NCI-H2081 treated with DMSO at 0.1 percent for 48 hours (cell line): ENCODE measurements at places on chromosomes 6 and 20.

DNA sequence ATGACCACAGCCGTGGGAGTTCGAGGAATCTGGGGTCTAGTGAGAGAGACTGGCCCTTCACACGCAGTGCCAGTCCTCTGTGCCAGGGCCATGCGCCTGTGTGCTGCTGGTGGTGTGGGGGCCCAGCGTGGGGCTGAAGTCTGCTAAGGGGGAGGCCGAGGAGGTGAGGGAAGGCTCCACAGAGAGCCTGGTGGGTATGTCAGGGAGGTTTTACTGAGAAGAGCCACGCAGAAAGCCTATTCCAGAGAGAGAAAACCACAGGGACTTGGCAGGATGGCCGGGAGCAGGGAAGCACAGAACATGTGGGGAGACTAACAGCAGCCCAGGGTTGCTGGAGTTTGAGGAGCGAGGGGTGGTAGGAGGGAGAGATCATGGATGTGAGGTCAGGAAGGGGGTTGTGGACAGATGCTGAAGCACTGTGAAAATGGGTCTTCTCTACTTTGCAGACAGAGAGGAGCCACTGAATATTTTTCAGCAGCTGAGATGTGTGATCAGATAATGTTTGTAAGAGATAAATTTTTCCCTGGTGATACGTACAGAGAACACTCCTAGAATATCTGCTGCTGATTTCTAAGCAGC is 35.3 kb downstream of the DUSP22 start:
- no peak for DNase-seq

DNA sequence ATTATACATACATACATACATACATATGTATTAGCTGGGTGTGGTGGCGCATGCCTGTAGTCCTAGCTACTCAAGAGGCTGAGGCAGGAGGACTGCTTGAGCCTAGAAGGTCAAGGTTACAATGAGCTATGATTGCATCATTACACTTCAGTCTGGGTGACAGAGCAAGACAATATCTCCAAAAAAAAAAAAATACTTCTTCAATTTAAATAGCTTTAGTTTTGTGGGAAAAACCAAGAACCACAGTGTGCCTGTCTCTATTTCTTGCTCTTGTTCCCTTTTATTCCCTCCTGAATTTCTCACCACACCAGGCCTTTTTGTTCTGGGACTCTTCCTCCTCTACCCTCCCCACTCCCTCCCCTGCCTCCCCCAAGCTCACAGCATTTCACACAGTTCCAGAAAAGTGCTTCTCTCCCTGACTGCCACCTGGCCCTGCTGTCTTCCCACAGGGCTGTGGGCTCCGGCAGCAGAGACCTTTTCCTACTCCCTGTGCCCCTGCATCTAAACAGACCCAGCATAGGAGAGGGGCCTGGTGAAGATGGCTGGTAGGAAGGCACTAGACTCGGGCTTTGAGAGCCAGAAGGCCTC is 1.3 kb downstream of the C20orf203 start:
- DNase-seq, result no peak

DNA sequence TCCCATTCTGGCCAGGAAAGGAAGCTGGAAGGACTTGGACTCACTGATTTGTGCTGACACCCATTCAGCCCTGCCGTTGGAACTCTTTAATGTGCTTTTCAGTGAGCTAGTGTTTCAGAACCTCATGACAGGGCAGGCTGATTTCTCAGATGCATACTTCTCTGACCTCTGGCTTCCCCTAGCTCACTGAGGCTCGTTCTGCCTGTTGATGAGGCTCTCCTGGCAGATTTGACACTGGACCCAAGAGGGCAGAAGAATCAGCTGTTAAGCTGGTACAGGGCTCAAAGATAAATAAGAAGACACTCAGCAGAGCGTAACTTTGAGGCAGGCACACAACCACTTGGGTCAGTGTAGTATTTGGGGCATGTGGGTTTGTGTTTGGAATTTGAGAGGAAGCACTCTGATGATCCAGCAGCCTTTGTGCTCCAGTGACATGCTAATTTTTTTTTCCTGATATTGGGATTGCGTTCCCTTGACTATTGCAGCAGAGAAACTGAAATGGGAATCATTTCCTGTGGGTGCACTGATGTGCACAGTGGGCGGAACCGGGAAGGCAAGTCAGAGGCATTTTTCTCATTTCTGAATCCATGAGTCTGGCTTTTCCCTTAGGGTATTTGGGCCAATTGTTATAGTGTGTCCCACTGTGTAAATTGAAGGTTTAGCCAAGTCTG is 80.2 kb downstream of the CARMIL1 start:
- peak; percentile 46 for DNase-seq

DNA sequence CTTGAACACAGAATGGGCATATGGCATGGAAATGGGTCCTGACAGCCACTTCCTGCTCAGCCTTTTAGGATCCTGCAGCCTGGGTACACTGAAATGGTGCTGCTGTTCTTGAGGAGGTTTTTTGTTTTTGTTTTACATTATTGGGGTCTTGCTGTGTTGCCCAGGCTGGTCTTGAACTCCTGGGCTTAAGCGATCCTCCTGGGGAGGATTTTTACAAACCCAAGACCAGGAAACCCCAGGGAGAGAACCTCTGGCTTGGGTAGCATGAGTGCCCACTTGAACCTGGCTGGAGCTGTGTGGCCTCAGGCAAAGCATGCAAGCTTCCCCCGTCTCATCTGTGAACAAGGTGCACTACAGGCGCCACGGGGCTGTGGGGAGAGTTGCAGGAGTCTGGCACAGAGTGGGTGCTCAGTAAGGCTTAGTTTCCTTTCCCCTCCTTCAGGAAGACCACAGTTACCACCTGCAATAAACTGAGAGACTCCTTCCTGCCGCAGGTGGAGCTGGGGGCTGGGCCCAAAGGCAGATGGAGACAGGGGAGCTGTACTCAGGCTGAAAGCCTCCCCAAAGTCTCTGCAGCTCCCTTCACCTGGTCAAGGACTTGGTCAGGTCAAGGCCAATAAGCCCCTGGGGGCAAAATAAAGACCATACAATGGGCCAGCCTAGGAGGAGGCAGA is 1.8 kb downstream of the SLA2 start:
- no peak for DNase-seq

- no peak for DNase-seq
Measured at GRCh38 chr6:139917951-139918630, 543.6 kb upstream of the CITED2 start.

- no peak for DNase-seq
Measured at GRCh38 chr6:39411465-39411864, 89.0 kb upstream of the KCNK16 start.

DNA sequence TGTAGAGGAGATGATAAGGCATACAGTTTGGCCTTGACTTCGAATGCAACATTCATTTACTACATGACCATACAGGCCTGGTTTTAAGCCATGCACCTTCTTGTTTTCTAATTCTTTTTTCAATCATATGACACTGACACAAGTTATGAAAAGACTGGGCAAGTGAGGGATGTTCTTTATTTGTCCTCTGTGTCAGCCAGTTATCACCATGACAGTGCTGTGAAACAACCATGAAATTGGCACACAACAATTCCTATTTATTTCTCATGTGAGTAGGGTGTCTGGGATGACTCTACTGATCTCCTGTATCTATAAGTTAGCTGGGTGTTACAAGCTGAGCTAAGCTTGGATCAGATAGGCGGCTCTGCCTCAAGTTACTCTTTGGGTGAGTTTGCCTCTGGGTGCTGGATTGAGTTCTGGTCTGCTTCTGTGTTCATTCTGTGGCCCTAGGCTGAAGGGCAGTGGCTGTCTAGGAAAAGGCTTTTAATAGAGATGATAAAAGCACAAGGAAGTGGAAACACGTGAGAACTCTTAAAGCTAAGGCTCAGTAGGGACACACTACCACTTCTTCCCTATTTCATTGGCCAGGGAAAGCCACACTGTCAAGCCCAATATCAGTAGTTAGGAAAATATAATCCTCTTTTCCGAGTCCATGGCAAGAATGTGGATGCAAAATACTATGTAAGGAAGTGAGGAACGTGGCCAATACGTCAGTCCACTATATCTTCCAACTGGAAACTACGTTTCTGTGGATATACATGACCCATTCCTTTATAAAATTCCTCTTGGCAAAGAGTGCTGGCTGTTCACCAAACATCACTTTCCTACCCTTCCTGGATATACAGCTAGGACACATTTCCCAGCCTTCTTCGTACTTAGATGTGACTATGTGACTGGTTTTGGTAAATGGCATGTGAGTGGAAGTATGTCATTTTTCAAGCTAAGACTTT is 126.2 kb upstream of the RNF24 start:
- DNase-seq, result no peak

DNA sequence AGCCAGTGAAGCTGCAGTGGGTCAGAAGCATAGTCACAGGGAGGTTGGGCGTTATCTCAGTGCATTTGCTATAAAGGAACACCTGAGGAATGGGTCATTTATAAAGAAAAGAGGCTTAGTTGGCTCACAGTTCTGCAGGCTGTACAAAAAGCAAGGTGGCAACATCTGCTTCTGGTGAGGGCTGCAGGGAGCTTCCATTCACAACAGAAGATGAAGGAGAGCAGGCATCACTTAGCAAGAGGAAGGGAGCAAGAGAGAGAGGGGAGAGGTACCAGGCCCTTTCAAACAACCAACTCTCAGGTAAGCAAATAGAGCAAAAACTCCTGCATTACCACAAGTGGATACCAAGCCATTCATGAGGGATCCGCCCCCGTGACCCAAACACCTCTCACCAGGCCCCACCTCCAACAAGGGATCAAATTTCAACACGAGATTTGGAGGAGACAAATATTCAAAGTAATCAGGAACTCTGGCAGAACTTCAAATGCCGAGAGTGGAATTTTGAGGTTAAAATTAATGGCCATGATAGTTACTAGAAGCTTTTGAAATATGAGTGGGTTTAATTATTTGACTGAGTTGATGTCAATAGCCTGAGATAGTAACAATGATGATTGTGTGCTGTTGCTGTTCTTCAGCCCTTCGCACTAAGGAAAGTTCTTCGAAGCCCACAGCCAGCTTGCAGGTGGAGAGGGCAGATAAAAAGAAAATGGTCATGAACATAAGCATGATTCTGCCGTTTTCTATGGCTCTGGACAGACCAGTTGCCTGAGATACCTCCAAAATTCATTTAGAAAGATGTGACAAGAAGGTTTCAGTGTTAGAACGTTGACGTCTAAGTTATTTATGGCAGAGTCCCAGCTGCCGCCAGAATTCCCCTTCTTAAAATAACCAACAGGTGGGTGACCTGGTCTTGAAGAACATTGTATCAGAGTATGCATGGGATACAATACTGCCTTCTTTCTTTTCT is 55.3 kb upstream of the ADTRP start:
- DNase-seq, result no peak

DNA sequence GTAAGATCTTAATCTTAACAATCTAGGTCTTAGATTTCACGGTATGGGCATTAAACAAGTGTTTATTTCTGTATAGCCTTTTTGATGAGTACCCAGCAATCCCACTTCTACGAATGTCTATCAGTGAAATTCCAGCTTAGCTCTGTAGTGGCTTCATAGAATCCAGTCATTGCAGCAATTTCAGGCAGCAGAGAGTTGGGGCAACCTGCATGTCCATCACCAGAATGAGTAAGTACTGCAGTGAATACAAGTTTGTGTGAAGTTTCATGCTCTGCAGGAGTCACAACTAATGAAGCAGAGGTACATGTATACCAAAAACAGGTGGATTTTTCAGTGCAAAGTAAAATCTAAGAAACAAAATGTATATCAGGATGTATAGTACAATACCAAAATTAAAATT is 151.7 kb downstream of the OR2B2 start:
- no peak for DNase-seq

- peak; percentile 73 for DNase-seq
Measured at GRCh38 chr6:71420693-71421328, 132.2 kb downstream of the OGFRL1 start.

- no peak for DNase-seq
Measured at GRCh38 chr20:47568019-47568418, 66.3 kb downstream of the NCOA3 start.

GRCh38 chr20:38825901-38826625 is 20.6 kb downstream of the PPP1R16B start:
- DNase-seq, result peak; percentile 7

DNA sequence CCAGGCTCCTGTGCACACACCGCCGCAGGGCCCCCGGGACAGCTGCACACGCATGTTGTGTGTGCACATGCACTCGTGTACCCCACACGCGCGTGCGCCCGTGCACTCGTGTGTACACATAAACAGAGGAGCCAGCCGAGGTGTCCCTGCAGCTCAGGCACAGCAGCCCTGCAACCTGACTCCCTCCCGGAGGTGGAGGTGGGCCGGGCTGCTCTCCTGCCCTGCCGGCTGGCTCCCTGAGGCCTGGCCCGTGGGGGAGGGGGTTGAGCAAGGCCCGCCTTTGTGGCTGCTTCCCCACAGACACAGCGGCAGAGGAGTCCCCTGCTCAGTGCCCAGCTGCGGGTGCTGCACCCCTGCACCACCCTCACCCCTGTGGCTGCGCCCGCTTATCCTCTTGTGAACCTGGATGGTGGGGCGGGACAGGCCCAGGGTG is 624 bp downstream of the RBBP8NL start:
- DNase-seq, result no peak

DNA sequence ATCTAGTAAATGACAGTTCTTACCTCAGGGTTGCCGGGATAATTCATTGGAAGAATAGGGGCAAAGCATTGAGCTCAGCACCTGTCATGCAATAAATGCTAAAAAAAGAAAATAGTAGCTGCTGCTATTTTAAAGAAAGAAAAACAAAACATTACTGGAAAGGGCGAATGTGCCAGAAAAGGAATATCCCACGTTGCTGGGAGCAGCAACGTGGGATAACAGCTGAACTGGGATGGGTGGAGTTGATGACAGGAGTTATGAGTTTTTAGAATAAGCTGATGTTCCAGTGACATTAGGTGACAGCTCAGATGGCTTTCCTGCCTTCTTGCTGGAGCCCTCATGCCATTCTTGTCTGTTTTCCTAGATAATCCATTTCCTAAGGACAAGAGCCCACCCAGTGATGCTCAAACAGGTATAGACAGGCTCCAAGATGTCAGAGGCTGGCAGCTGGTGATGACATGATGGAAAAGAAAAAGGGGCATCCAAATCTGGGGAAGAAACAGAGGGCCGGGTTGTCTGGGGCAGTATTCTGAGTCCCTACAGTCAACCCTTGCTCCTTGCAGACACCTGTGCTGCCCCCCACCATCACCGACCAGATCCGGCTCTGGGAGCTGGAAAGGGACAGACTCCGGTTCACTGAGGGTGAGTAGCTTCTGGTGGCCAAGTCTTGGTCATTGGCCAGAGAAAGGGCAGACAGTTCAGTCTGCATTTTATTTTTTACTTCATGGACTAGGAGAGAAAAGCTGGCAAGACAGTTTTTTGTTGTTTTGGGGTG is 1.1 kb upstream of the VARS2 start:
- DNase-seq, result no peak

DNA sequence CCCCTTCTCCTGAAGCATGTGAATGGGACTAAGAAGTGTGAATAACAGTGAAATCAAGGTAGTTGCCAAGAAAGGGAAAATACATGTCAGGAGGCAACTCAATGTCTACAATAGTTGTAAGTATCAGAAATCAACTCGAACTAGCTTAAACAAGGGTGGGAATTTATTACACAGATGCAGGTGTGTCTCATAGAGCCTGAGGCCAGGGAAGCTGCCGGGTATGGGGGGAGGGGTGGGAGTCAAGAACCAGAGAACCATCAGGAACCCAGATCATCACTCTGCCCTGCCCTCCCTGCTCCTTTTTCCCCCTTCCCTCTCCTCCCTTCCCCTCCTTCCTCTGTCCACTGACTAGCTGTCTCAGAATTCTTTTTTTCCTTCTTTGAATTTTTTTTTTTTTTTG is 34.9 kb upstream of the BMP6 start:
- no peak for DNase-seq

- no peak for DNase-seq
Measured at GRCh38 chr6:169604076-169604475, 97.8 kb downstream of the WDR27 start.
